ENCODE measurements at places on chromosomes 2 and 18.

- DNase-seq: no peak
Measured at GRCh38 chr18:57885931-57886330, 82.8 kb upstream of the ATP8B1 start.

GRCh38 chr2:37895140-37895539 lies 29.9 kb upstream of the RMDN2 start:
- no peak for DNase-seq

DNA sequence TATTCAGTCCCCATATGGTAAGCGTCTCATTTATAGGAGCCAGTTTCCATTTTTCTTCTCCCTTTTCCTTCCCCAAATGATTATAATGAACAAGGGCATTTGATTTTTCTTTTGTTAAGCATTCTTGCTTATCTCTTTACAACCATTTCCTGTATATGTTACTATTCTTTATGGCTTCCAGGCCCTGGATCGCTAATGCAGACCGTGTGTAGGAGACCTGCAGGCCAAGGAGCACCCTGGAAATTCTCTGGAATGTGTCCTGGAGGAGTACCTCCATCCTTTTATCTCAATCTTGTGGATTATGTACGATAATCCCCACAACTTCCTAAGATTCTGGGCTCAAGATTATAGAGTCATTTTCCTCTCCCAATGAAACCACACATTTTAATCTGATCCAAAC lies 439.6 kb upstream of the MMADHC start:
- no peak for DNase-seq

GRCh38 chr2:1169291-1169949 lies 218.8 kb downstream of the SNTG2 start:
- no peak for DNase-seq

- DNase-seq: no peak
Measured at GRCh38 chr2:217667035-217667434, 335.8 kb downstream of the TNS1 start.

- DNase-seq: no peak
Measured at GRCh38 chr18:5895299-5895875, at the start of gene TMEM200C. Gene TMEM200C (minus strand): TSS chr18:5895522. CDS start chr18:5892063, 3,459 bp downstream.

- DNase-seq: no peak
Measured at GRCh38 chr2:20501974-20502373, 55.1 kb downstream of the RHOB start.

DNA sequence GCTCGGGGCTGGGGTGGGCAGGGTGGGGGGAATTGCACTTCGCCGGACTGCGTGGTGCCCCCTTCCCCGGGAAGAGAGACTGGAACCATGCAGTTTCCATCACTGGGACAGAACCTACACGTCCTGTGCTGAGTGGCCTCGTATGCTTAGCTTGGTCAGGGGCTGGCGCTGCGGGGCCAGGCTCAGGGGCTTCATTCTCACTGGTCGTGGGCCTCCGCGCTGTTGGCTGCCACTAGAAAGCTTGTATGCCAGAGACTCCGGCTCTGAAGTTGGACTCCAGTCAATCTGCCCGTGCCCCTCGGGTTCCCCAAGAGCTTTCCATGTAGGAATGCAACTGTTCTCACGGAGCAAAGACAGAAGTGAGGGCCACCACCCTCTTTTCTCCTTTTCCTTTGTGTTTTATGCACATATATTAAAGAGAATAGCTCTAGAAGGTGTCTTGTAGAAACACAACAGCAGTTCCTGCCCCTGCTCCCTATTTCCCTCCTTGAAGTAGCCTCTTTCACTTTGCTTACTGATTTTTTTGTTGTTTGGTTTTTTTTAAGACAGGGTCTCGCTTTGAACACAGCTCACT lies 64.0 kb upstream of the YWHAQ start:
- no peak for DNase-seq

DNA sequence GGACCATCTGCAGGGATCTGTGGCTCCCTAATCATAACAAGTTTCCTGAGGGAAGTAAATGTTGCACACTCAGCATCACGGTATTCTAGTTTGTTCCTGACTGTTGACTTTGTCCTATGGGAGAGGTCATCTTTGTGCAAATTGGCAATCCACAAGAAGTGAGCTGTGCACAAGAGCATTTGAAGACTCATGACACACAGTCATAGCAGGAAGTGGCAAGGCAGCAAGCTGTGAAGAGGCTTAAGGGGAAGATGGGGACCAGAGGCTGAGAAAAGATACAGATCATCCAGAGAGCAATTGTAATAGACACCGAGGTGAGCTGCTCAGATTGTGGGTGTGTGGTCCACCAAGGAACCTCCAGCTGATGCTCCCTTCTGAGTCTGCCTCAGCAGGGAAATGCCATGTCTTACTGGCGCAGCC lies 2.7 kb downstream of the TNP1 start:
- DNase-seq: peak; percentile 28

GRCh38 chr18:62518460-62519375 lies 4.1 kb upstream of the ZCCHC2 start:
- DNase-seq: no peak

DNA sequence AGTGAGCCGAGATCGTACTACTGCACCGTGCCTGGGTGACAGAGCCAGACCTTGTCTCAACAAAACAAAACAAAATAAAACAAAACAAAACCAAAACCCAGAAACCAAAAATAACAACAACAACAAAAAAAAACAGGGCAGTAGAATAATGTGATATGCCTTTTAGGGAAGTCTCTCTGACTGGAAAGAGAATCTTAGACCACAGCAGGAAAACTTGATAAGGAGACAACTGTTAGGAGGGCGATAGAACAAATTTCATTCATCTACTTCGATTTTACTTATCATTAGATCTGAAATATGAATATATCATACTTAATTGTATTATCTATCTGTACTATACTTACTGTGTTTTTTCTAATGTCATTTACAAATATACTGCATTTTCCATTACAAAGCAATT lies 109.0 kb upstream of the CNTNAP5 start:
- DNase-seq: no peak

DNA sequence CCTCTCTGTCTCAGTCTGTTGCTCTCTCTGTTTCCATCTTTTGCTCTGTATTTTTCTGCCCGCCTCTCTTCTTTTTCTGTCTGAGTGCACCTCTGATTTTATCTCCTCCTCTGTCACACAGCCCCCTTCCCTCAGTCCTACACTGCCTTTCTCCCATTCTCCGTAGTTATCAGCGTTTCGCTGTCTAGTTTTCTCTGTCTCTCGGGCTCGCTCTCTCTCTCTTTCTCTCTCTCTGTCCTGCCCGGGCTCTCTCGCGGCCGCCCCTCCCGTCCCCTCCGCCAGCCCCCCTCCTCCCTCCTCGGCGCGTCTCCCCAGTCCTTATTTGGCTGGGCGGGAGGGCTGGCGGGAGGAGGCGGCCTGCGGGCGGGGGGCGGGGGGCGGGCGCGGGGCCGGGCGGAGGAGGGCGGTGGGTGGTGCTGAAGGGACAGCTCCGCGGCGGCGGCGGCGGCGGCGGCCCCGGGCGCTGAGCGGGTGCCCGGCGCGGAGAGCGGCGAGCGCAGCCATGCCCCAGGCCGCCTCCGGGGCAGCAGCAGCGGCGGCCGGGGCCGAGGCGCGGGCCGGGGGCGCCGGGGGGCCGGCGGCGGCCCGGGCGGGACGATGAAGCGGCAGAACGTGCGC lies at the start of gene KCNK3:
TSS of gene KCNK3 (plus strand) at position 444 of the 618 bp plus-strand sequence. CDS start at position 598, 154 bp downstream.
- peak; percentile 86 for DNase-seq

- peak; percentile 18 for DNase-seq
Measured at GRCh38 chr2:71190656-71191569, 36.0 kb downstream of the PAIP2B start.

GRCh38 chr18:69528435-69528834 lies 127.7 kb downstream of the DOK6 start:
- no peak for DNase-seq

GRCh38 chr2:171146633-171147032 lies 14.1 kb downstream of the TLK1 start:
- DNase-seq: no peak

DNA sequence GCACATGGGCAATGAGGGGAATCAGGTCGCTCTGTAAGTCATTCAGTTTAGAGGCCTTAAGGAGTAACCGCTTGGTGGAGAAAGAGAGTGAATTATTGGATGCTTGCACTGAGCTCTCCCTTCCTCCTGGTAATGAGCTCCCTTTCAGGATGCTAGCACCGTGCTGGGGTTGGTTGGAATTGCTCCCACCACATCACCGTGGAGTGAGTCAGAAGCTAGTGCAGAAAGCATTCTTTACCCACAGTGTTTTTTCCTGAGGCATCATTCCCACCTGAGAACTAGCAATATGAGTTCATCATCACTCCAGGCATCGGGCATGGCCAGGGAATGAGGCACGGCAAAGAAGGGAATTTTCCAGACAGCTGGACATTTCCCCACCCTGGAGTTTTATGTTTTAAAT lies 57.6 kb downstream of the ITGB6 start:
- no peak for DNase-seq

DNA sequence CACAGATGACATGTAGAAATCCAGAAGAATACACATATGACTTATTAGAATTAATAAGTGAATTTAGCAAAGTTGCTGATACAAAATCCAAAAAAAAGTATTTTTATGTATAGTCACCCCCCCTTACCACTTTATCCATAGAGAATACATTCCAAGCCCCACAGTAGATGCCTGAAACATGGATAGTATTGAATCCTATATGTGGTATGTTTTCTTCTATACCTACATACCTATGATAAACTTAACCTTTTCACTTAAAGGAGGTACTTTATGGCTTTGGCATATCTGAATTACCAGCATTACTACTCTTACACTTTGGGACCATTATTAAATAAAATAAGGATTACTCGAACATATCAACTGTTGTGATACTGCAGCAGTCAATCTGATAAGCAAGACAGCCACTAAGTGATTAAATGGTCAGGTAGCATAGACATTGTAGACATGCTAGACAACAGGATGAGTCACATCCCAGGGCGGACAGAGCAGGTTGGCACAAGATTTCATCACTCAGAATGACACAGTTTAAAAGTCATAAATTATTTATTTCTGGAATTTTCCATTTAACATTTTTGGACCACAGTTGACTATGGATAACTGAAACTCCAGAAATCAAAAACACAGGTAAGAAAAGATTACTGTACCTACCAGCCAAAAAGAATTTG lies 208.2 kb upstream of the CHAC2 start:
- DNase-seq: no peak

DNA sequence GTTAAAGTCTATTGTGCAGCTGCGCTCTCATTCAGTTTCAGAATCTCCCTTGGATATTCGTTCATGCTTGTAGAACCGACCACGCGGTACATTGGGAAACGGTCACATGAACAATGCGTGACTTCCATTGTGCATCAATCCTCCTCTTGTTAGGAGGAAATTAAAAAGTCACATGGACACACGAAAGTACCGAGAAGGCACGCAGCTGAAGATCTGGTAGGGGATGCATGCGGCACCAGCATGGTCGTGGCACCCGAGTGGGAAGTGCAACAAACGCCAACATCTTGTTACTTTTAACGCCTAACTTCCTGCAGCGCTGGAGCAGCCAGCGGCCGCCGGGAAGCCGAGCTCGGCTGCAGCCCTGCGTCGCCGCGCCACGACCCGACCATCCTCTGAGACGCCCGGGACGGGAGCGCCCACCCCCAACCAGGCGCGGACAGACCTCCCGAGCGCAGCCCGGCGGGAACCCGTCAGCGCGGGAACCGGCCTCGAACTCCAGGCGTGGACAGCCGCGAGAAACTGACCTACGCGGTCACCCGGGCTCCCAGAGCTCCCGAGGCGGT lies 412 bp downstream of the OSBPL1A start:
- DNase-seq: peak; percentile 37

- DNase-seq: no peak
Measured at GRCh38 chr18:26135548-26135947, 1.9 kb downstream of the PSMA8 start.

DNA sequence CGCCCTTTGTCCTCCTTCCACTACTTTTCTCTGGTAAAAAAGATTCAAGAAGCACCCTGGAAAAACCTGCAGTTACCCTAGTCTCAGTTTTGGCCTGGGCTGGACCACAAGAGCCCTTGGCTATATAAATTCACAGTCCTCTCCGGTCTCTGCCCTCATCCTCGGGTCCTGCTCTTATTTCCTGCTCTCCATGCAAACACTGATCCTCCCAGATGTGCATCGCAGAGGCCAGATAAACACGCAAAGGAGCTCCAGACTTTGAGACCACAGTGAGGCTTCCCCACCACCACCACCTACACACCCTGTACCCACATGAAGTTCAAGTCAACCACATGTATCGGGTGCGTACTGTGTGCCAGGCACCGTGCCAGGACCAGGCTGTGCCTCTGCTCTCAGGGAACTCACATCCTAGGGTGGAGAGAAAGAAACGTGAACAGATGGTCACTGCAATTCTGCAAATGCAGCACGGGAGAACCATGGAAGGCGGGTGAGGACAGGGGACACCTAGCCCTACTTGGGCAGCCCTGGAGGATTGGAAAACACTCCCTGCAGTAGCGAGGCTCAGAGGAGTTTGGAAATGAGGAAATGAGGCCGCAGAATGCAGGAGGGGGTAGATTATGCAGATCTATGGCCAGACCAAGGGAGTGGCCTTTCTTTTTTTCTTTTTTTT lies 7.4 kb downstream of the CTDSP1 start:
- peak; percentile 71 for DNase-seq

DNA sequence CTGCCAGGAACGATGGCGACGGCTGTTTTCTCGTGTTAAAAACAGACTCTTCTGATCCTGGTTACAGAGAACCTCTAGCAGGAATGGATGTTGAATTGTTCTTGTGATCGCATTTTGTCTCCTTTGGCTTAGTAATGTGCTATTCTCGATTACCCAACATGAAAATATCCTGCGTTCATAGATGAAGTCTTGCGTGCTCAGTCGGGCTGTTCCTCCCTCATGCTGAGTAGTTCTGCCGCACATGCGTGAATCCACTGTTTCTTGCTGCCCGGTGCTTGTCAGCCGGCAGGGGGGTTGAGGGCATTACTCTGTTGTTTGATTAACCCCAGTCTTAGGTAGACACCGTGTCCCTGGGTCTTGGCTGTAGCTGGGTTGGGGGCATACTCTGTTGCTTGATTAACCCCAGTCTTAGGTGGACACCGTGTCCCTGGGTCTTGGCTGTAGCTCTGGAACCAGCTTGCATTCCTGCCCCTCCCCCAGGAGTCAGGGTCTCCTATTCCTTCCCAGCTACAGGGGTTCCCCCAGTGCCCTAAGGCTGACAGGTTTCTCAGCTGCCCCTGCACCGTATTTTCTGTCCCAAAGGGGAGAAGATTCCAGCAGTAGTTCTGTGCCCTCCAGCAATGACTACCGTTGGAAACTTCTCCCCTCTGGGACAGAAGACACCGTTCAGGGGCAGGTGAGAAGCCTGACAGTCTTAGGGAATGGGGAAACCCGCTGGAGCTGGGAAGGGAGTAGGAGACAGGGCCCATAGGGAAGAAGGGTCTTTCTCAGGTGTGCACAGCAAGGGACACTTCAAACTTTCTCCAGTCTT lies 22.1 kb upstream of the ASB1 start:
- DNase-seq: peak; percentile 85

GRCh38 chr2:218149098-218149497 lies 17.7 kb downstream of the CXCR1 start:
- no peak for DNase-seq

GRCh38 chr18:961644-962355 lies 57.1 kb downstream of the ADCYAP1 start:
- DNase-seq: peak; percentile 23

Measured in NCI-H510A treated with DMSO at 0.1 percent for 48 hours (cell line).